Bronchus fibroblast of lung (primary cell): ENCODE measurements at places on chromosomes 6 and 20. TPM values are rescaled to one million over a fixed set of nuclear protein-coding genes. Genes with fewer than 3 reads are reported as not detected.

Gene TRIM10
- not detected in 2 replicates for total RNA-seq

Gene MRPL2
- 32.6 and 53.5 TPM in 2 replicates for total RNA-seq

Gene ESR1
- under 0.01 TPM in 2 replicates for total RNA-seq

Gene HTR1B
- 2.2 and 3.5 TPM in 2 replicates for total RNA-seq

Gene IFNGR1
- total RNA-seq, result 27.6 and 30.3 TPM in 2 replicates

Gene LZTS3
- total RNA-seq, result 1.2 and 1.5 TPM in 2 replicates

Gene FUT9
- not detected in 2 replicates for total RNA-seq

Gene VSTM2L
- 1.5 and 3.0 TPM in 2 replicates for total RNA-seq

Gene TGM3
- total RNA-seq, result not detected in 2 replicates

Gene DUSP15
- 0.30 TPM in 1 of 2 replicates, not detected in the other for total RNA-seq

Gene OR12D3
- total RNA-seq, result not detected in 2 replicates

Gene KHDC1L
- not detected in 2 replicates for total RNA-seq

Gene MYH7B
- total RNA-seq, result under 0.01 and 0.15 TPM in 2 replicates

Gene SFTA2
- not detected in 2 replicates for total RNA-seq
